Psoas muscle (tissue), 8 donors: ENCODE measurements at places on chromosomes 11 and 22. TPM values are rescaled to one million over a fixed set of nuclear protein-coding genes. Genes with fewer than 3 reads are reported as not detected.

Gene SYCE3
- not detected for total RNA-seq

Gene STK33
- total RNA-seq: 2.7 TPM

DNA sequence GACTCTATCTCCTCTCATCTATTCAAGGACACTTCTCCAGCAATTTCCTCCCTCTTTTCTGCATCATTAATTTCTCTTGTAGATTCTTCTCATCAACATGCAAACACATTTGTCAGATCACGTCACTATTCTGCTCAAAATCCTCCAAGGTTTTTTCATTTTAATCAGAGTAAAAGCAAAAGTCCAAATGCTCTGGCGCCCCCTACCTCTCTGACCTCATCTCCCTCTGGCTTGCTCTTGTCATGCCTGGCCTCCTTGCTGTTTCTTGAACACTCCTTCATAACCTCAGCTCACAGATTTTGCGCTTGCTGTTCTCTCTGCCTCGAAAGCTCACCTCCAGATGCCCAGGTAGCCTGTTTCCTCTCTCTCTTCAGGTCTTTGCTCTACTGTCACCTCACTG, 22.4 kb downstream of the RTCB start:
- DNase-seq: no peak

DNA sequence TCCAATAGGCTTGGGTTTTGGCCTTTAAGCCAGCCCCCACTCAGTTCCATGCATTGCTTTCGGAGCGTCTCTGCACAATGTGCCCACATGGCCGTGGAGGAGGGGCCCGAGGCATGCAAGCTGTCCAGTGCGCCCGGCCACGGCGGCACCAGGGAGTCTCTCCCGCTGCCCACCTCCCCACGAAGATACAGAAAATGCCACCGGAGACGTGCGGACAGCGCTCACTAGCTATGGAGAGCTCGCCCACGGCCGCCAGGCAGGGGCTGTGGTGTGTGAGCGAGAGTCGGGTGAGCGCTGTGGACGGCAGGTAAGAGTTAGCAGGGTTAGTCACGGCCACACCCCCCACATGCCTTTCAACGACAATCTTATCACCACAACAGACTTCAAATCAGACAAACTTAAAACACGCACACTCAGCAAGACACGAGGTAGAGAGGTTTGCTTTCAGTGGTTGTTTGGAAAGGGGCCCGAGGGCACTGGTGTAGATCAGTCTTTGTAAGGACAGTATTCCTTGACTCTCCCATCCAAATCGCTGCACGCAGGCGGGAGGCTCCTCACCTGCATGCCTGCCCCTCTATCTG, 18.7 kb upstream of the BID start:
- no peak for DNase-seq

- peak; percentile 27 for DNase-seq
These were observed 19.4 kb downstream of the TMPRSS13 start for GRCh38 chr11:117909611-117910382.
